ENCODE measurements at places on chromosomes 4 and X.

DNA sequence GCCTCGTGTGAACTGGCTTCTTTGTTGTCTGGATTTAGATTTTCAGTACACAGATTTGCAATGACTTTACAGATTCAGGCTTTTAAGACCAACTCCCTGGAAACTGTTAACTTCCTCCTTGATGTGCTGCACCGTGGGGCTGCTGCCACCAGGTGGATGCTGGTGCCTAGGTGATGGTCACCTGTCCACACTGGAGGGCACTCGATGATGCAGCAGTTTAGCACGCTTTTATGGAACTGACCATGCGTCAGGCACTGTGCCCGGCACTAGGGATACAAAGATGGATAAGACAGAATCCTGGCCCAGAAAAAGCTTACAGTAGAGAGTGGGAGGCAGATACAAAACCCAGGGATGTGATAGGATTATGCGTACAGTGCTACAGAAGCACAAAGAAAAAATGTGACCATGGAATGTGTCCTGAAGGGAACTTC is 180.7 kb downstream of the CEP135 start:
- DNase-seq = no peak

DNA sequence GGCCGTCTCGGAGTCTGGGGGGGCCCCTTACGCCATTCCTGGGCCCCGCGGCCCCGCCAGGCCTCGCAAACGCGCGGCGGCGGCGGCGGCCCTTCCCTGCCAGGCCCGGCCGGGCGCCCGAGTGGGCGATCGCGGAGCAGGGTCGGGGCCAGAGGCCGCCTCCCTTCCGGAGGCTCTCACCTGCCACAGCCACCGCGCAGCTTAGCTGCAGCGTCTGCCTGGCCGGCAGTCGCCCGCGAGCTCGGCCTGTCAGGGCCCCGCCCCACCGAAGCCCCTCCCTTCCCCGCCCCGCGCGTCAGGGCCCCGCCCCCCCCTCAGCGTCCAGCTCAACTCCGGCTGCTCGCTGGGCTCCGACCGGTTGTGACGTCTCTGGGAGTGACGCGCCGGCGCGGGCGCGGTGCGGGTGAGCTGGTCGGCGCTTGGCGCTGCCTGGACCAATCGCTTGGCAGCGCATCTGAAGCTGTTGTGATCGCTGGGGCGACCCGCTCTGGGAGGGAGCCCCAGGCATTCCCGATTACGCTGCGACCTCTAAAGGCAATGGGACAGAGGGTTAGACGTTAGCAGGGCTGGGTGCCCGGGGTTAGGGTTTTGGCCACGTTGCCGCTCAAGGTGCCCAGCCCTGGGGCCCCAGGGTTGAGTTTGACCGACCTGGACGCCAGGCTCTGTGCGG is at the start of gene SLC10A3:
SLC10A3 (minus strand) TSS at position 216 of the 670 bp plus-strand sequence. CDS start 1,689 bp downstream, outside the sequence.
- DNase-seq = peak; percentile 66

GRCh38 chr4:148883891-148884290 is 441.7 kb upstream of the NR3C2 start:
- DNase-seq = no peak

- no peak for DNase-seq
Measured at GRCh38 chr4:53932796-53933610, 131.4 kb downstream of the CHIC2 start.

DNA sequence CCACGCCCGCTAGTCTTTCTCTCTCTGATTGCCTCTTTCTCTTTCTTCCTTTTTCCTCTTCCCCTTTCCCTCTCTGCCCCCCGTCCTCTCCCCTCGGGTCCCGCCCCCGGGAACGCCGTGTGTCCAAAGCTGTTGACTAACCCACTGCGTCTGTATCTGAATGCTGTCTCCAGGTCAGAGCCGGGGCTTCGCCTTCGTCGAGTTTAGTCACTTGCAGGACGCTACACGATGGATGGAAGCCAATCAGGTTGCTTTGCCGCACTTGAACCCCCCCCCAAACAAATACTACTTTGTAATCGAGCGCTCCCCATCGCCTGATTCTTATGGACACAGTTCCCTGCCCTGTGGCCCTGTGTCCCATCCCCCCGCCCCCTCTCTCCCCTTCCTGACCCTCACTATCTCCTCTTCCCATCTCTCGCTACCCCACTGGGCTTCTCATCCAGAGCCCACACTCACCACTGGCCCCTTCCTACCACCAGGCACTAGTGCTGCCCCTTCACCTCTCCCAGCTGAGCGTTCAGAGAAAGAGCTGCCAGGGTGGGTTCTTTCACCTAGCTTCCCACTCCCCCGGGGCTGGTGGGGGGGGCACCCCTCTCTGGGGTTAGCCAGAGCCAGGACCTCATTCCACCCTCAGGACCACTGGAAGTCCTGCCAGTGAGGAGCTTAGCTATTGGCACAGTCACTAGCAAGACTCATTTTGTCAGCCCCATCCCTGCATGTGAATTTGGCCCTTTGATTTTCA is 18.6 kb upstream of the UBA1 start:
- DNase-seq = no peak

DNA sequence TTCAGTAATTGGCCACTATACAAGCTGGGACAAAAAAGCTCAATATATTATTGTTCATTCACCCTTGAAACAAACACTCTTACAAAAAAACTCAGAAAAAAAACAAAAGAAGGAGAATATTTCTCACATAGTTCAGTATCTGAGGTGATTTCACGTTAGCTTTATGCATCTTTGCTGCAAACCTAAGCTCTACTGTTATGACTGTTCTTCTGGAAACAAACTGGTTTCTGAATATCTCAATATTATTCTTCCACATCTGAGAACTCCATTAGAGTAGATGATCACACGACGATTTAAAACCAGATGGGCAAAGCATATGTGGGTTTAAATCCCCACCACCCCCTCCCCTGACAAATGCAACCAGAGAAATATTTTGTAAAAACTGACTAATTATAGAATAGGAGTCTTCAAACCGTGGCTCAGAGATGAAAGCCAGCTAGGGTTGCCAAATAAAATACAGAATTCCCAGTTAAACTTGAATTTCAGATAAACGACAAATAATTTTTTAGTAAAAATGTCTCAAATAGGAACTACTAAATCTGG is 182.0 kb upstream of the FAM241A start:
- no peak for DNase-seq

GRCh38 chr4:89196056-89196674 is 84.8 kb downstream of the TIGD2 start:
- no peak for DNase-seq

GRCh38 chr4:83454686-83455085 is 937 bp downstream of the HELQ start:
- no peak for DNase-seq

DNA sequence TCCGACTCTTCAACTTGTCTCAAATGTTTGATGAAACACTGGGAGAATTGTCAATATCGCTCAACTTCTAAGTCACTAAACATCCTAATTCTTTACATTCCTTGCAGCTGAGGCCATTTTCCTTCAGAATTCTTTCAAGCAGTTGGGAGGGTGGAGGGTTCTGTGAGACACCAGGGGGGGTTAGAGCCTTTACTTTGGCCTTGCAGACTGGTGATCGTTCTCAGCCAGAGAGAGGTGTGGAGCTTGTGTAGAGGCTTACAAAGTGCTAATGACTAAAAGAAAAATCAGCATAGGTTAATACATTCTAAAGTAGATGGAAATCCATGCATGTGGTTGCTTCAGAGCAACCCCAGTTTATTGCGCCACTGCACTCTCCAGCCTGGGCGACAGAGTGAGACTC is 21.3 kb upstream of the SOX3 start:
- no peak for DNase-seq

DNA sequence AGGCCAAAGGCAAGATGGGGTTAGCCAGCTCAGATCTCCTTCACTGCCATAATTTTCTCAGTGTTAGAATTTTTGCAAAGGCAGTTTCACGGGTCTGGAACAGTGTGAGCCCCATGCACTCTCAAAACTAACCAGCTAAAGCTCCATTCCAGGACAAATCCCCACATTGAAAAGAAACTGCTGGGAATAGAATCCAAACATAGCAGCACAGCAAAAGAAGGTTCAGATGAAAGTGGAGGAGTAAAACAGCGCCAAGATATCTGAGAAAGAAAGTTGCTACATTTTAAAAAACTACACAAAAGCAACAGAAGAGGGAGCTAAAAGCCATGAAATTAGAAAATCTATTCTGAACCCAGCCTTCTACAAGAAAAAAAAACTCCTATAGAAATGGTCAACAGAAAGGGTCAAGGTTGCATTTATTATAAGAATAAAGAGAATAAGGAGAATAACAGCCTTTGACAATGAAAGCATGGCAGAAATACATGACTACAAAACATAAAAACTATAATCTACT is 39.6 kb upstream of the SLC7A3 start:
- DNase-seq = no peak

DNA sequence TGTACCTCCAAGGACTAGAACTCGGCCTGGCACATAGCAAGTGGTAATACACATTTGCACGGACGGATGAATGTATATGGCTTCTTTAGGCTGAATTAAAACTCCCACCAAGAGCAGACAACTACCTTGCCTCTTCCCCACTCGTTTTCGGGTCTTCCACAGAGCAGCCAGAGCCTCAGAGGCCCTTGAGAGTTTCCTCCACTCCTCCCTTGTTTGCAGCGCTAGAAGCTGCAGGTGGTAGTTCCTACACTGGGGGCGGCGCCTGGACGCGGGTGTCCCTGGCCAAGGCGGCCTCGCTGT is 10.2 kb upstream of the INTU start:
- no peak for DNase-seq

DNA sequence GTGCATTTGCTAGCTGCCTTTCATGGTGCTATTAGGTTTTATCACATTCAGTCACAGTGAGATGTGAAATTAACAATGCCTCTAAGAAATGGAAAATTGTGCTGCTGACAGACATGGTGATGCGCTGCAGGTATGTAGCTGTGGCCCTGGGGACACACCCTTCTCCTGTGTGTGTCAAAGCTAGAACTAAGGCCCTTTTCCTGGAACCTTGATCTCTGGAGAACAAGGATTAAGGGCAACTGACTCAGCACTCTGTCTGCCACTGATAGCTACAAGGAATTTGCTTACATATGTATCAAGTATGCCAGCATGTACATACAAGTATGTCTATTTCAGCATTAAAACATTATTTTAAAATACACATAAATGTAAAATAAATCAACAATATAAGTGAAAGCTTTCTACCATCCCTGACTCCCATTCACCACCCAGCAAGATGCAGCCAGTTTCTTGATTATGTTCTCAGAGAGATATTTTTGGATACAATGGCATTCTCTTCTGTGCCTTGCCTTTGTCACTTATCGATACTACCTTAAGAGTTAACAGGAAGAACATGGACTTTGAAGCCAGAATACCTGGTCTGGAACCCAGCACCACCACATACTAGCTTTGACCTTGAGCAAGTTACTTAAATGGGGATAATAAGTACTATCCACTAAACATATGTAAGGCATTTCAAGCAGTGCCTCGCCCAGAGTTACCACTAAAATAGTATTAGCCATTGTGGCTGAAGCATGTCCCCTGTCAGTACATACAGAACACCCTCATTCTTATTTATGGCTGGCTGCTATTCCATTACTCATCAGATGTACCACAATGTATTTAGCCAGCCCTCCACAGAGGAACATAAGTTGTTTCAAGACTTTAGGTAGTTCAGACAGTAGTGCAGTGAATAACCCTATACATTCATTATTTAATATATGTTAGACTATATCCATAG is 68.5 kb downstream of the NPNT start:
- DNase-seq = no peak

DNA sequence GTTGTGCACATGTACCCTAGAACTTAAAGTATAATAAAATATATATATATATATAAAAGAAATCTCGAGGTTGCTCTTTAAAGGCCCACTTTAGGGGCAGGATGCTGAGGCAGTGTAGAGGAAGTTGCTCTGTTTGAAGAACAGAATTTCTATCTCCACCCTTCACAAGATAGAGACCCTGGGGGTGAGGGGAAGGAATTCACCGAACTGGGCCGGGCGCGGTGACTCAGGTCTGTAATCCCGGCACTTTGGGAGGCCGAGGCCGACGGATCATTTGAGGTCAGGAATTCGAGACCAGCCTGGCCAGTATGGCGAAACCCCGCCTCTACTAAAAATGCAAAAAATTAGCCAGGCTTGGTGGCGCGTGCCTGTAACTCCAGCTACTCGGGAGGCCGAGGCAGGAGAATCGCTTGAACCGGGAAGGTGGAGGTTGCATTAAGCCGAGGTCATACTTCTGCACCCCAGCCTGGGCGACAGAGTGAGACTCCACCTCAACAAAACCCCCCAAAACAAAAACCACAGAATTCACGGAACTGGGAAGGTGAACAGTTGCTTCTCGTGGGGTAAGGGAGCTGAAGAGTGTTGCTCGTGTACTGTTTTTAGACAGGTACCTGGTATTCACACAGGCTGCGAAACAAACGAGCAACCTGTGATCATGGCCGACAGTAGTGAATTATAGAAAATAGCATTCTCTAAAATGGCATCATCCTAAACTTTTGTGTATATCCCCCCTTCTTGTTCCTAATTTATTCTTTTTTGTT is 6.2 kb downstream of the PLAC8 start:
- DNase-seq = no peak

DNA sequence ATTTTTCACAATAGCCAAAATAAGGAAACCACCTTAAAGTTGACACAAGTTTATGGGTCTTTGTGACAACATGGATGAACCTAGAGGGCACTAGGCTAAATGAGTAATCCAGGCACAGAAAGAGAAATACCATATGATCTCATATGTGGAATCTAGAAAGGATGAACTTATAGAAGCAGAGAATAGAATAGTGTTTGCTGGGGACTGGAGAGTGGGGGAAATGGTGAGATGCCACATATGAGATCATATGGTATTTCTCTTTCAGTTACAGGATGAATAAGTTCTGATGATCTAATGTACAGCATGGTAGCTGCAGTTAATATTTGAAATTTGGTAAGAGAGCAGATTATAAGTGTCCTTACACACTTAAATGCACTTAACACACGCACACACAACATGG is 35.9 kb downstream of the F8A2 start:
- DNase-seq = no peak

DNA sequence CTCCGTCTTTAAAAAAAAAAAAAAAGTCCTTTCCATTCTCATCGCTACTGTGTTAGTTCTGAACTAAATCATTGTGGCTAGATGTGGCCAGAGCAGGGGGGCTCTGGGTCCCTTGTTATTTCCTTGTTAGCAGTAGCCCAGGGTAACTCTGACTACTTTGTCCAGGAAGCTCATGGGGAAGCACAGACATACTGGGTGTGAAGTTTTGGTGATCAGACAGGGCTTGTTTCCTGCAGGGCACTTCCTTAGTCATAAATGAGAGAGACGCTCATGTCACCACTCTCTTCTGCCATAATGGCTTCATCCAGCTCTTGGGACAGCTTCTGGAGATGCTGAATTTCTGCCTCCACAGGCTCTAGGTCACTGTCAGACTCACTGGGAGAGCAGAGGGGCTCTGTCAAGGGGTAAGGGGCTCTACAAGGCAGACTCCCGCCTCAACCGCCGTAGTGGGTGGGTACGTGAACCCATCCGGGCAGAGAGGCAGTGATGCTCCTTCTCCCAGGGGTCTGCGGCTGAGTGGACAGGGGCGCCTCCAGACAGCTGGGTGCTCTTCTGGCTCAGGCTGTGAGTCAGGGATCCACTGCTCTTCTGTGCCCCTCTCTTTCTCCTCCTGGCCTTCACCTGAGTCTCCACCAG is 12.9 kb downstream of the STIM2 start:
- no peak for DNase-seq

GRCh38 chrX:132634521-132634920 is 145.7 kb upstream of the MBNL3 start:
- DNase-seq = no peak

- DNase-seq = no peak
Measured at GRCh38 chr4:159566786-159567185, 463.9 kb downstream of the RAPGEF2 start.

Data from stimulated activated CD4-positive, alpha-beta T cell treated with anti-CD3 and anti-CD28 coated beads, Interleukin-1b, Interleukin-23, amount 100 ng/mL, for 1 hour (primary cell).